ENCODE measurements at places on chromosomes 11 and 22.

DNA sequence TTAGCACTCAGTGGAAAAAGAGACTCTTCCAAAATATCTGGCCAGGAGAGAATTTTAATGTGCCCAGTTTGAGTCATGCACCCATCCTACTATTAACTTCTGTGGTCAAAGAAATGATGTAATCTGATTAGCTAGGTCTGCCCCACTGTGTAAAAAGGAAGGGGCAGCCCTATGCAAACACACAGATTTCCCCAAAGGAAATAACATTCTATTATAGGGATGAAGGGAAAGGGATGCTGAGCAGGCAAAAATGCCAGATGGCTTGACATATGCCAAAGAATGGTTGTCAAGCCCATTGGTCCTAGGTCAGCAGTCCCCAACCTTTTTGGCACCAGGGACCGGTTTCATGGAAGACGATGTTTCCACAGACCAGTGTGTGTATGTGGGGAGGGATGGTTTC, 43.3 kb upstream of the PAK1 start:
- no peak for DNase-seq

DNA sequence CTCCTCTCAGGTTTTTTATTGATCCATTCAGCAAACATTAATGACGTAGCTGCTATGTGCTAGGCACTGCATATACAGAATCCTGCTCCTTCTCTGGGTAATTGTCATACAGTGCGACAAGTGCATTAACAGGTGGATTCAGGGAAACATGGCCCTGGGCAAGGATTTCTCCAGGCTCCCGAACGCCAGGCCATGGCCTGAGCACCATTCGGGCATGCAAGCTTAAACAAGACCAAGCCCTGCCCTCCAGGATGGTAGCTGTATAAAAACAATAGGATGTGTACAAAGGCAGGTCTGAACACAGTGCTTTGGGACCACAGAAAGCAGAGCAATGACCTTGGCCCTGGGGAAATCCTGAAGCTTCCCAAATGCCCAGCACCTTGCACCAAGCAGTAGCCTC, 9.1 kb upstream of the SYT7 start:
- DNase-seq, result no peak

- DNase-seq, result no peak
Measured at GRCh38 chr11:843818-844692, 1.4 kb downstream of the TSPAN4 start.

DNA sequence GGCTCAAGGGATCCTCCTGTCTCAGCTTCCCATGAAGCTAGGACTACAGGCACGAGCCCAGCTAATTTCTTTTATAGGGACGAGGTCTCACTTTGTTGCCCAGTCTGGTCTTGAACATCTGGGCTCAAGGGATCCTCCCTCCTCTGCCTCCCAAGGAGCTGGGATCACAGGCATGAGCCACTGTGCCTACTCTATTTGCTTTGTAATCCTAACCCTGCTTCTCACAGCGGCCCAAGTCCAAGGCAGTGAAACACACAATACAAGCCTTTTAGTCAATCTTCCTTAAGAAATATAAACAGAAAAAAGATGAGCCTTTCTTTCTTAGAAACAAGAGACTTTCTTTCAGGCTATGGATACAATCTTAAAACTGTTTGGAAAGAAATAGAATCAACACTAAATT, 115.2 kb upstream of the SORL1-AS1 start:
- DNase-seq, result no peak

DNA sequence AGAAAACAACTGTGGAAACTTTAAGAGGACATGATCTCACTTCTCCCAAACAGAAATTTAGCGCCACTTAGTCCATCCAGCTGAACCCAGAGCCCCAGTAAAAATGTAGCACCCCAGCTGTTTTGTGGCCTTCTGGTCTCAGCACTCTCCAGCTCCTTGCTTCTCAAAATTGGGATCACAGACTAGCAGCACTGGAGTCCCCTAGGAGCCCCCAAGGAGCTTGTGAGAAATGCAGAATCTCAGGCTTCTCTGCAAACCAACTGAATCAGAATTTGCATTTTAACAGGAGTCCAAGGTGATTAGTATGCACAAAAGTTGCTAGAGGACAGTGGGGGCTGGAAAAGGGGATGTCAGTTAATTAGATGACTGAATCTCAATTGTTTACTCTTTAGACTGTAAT, 89.8 kb upstream of the FIBIN start:
- no peak for DNase-seq

DNA sequence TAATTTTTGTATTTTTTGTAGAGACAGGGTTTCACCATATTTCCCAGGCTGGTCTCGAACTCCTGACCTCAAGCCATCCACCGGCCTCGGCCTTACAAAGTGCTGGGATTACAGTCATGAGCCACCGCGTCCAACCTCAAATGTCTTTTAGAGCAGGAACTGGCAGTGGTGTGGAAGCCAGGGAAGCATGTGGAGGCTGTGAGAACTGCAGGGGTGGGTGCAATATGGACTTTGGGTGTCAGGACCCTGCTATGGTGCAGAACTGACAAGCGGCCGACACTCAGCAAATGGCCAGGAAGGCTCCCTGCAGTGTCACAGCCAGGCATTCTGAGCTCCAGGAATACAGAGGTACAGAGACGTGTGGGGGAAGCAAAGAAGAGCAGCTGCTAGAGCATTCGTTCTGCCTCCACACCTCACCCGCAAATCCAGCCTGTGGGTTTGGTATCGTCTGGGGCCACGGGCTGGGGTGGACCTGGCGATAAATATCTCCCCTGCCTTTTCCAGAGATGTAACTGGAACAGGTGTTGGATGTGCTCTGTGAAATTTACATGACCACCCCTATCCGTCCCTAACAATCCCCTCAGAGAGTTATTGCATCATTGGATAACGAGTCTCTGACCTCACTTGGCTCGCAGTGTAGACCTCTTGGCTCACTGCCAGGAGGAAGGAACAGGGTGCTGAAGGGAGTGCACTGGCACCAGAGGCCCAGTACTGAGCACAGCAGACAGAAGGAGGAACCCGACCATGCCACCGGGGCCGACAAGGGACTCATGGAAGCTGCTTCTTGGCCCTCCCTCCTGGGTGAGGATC, 624.7 kb upstream of the B3GAT1 start:
- no peak for DNase-seq

DNA sequence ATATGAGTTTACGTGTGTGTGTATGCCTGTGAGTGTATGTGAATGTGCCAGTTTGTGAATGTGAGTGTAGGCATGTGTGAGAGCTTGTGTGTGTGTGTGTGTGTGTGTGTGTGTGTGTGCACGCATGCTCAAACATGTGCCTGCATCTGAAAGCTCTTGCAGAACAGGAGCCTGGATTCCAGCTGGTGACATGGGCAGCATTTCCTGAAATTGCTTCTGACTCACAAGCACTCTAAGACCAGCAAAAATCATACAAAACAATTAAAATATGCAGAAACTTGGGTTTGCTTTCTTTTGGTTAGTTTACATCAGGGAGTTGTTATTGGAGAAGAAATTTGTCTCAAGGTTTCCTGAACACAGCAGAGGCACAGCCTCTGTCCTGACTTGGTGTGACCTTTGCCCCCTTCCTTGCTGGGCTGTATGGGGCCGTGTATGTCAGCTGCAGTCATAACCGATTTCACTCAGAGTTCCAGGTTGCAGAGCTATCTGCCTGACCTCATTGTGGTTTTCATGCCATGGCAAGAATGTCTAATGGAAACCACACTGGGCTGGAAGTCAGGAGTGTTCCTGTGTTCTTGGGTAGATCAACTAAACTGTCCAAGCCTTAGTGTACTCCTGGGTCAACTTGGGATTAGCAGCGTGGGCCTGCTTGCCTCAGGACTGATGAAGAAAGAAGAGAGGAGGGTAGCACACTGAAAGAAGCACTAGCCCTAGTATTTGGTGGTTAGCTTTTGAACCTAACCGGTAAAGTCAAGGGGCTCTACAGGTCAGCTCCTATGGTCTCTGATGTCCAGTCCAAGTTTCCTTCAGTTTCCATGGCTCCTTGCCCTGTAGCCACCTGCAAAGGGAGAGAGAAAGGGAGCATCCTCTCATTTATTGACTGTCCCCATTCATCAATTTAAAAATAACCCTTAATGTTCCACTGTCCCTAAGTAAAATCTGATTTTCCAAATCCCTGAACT, 143.7 kb downstream of the SNX19 start:
- DNase-seq, result no peak

GRCh38 chr22:45105281-45105702, 58.4 kb upstream of the NUP50 start:
- DNase-seq, result no peak

DNA sequence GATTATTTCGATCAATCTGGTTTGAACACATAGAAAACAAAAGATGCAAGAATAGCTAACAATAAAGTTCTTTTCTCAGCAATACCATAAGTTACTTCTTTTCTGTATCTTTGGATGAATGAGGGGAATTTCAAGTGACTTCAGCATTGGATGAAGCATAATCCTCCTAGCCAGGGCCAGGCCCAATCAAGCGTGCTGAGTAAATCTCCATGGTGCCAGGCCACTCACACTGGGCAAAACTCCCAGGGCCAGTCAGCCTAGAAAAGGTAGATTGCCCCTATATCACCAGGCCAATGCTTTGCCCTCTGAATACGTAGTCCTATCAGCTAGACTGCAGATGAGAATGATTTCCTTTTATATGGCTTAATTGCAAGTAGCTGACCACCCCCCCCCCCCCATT, 6.0 kb downstream of the CNTF start:
- DNase-seq, result no peak

GRCh38 chr11:8683115-8683807, 669 bp downstream of the RPL27A start:
- DNase-seq, result no peak

DNA sequence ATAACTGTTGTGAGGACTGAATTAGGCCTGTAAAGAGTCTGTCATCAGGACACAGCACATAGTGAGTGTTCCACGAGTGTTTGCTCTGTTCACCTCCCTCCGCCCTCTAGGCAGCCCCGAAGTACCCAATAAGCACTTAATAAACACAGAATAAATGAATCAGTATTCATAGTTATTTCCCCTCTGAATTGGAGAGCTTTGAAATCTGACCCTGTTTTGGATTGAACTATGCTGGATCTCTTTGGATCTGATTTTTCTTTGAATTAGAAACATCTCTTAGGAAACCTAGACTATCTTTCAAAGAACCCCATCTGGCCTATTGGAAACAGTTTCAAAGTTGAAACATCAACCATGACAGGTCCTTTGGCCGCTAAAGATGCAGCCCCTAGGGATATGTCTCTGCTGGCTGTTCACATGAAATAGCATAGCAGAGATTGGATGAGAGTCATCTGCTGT, 615.5 kb downstream of the NTM start:
- DNase-seq, result no peak

DNA sequence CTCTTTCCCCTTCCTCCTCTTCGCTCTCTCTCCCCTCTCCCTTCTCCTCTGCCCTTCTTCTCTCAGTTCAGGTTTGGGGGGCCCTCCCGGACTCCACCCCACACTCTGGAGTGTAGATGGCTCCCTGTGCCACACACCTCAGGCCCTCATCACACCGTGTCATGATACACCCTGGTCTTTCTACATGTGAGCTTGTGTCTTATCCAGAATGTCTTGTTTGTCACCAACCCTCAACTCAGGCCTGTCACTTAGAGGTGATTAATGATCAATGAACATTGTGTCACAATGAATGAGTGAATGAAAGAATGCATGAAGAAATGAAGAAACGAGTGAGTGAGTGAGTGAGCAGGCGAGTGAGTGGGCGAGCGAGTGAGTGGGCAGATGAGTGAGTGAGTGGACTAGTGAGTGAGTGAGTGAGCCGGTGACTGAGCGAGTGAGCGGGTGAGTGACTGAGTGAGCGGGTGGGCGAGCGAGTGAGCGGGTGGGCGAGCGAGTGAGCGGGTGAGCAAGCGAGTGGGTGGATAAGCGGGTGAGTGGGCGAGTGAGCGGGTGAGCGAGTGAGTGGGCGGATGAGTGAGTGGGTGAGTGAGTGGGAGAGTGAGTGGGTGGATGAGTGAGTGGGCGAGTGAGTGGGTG, 33.8 kb downstream of the CAPN1 start:
- DNase-seq, result no peak

- no peak for DNase-seq
Measured at GRCh38 chr11:95567685-95568084, 221.9 kb downstream of the FAM76B start.

- DNase-seq, result no peak
Measured at GRCh38 chr11:79616392-79616851, 175.6 kb upstream of the TENM4 start.

DNA sequence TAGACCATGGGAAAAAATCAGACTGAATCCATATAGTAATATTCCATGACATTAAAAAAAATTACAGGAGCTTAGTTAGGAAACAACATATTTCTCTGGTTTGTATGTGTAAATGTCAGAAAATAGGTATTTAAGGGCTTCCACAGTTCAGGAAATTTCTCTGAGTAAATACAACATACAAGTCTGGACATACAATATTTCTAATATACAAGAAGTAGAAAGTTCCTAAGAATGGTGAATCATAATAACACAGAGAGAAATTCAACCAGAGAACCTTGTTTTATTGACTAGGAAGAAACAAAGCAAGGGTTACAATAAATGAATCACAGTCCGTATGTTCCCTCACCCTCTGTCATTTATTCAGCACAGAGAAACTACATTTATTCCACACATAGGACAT, 532.7 kb upstream of the FAT3 start:
- no peak for DNase-seq

- no peak for DNase-seq
Measured at GRCh38 chr11:69644071-69644961, 3.4 kb downstream of the CCND1 start.

- DNase-seq, result no peak
Measured at GRCh38 chr11:85685820-85686459, at the start of gene CCDC89. Gene CCDC89, minus strand, starts transcription at chr11:85686195. Its CDS starts 65 bp downstream, at chr11:85686130.

DNA sequence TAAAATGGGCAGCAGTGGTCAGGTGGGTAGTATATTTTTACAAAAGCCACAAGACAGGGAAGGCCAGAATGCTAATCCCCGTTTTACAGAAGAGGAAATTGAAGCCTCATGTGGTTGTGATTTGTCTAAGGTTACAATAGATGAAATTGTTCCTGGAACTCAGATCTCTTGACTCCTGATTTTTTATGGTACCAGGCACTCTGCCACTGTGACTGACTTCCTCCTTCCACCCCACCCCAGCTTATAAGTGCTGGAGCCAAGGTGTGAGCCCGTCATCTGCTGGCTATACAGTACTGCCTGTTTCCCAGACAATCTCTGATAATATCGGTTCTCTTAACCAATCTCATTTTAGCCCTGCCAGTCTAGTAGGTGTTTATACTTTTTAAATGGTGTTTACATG, 1.9 kb downstream of the SLC5A1 start:
- no peak for DNase-seq

DNA sequence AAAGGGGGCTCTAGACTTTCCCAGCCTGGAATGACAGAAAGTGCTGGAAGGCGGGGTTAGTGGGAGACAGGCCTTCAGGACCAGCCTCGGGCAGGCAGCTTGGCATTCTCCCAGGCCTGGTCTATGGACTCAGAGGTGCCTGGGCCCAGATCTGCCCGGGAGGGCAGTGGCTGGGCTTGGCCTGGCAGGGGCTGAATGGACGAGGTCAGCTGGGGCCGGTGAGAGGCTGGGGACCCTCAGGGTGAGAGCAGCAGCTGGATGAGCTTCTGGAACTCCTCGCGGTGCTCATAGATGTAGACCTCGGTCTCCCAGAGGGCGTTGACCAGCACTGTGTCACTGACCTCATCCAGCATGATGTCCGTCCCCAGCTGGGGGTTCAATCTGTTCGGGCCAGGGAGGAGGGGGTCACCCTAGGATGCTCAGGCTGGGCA, 1.5 kb upstream of the BAIAP2L2 start:
- no peak for DNase-seq

- DNase-seq, result no peak
Measured at GRCh38 chr22:29992341-29993275, 87.7 kb upstream of the HORMAD2 start.

- DNase-seq, result no peak
Measured at GRCh38 chr11:33861386-33861785, 30.5 kb downstream of the LMO2 start.
